ENCODE measurements at places on chromosomes 6 and 20.

DNA sequence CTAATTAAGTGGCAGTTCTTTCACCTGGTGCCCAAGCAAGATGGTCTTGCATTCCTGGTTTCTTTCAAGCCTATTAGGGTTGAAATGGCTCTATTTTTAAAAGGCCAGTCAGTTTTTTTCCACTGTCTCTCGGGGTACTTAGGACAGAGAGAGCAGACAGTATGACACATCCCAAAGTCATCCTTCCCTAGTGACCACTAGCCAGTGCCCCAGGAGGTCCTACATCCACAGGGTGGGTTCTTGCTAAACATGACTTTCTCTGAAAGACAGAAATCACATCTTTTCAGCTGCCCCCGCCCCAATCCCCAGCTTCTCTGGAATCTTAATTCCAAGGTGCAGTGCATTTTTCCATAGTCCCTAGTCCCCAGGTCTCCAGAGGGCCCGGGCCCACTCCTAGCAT is 192.4 kb downstream of the SLC24A3 start:
- no peak for DNase-seq

DNA sequence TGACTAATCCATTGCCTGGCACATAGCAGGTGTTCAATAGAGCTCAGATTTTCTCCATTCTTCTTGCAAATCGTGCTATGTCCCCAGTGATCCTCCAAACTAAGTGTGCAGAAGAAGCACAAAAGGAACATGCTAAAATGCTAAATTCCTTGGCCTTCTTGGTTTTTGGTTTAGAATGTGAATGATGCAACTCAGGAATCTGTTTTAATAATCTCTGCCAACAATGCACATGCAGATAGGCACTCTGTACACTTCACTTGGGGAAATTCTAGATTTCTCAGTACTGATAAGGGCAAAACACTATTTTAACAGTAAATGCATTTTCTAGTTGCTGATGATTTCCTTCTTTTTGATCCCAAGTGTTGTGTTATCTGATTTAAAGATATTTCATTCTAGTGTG is 35.2 kb downstream of the SLC22A1 start:
- DNase-seq: no peak

DNA sequence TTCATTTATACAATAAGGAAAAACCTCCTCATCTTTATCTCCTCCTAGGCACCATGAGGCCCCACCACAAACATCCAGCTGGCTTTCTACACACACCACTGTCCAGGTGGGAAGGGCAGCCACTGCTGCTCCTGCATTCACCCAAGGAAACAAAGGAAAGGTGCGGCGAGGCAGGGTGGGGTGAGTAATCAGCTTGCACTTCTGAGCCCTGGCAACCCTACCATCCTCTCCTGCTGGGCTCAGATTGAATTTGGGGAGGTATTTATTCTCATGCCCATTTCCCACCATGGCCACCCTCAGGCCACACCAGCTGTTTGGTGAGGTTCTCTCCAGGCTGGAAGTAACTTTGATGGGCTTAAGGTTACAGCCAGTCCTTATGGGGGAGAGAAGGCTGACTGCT is 31.2 kb upstream of the SPDEF start:
- DNase-seq: no peak

GRCh38 chr6:20223141-20223540 is 10.9 kb upstream of the MBOAT1 start:
- no peak for DNase-seq

GRCh38 chr6:69570106-69570505 is 226.7 kb downstream of the LMBRD1 start:
- DNase-seq: no peak

- DNase-seq: no peak
These were observed 37.9 kb downstream of the MAFB start for GRCh38 chr20:40651151-40651550.

DNA sequence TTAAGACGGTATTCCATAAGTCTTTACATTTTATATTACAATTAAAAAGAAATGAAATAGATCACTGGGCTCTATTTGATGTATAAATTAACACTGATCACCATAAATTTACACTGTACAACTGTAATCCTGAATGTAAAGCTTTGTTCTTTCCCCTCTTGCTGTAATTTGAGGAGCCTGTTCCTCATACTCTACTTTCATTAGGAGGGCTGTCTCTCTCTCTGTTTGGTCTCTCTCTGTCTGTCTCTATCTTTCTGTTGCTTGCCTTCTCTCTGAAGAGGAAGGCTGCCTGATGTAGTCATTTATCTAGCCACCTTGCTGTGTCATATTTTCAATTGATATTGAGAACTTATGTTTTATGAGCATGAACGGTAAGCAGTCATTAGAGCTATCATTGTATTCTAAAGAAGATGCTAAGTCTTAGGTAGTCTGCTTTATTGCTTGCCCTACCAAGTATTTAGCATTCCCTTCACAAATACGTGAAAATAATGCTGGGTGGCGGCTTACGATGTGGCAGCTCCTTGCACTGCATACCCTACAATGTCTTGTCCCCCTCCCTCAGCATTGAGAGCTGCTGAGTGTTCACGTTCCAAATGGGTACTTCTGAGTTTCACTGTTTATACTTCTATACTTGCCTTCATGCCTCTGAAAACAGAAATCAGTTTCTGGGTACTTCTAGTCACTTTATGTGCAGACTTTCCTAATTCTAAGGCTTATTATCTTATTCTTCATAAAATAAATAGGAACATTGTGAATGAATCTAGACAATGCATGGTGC is 205.5 kb downstream of the NKAIN2 start:
- no peak for DNase-seq

- peak; percentile 57 for DNase-seq
These were observed 134.8 kb upstream of the INSM1 start for GRCh38 chr20:20233041-20233514.

DNA sequence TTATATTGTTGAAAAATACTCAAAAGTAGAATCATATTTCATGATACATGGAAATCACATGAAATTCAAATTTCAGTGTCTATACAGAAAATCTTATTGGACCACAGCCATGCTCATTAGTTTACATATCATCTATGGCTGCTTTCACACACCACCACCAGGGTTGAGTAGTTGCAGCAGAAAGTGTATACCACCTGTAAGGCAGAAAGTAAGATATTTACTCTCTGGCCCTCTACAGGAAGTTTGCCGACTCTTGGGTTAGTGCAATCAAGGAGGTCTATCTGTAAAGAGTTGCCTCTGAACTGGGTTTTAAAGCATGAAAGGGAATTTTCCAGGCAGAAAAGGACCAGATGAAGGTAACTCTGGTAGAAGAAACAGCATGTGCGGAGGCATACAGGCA is 432.3 kb downstream of the DHX35 start:
- DNase-seq: no peak

DNA sequence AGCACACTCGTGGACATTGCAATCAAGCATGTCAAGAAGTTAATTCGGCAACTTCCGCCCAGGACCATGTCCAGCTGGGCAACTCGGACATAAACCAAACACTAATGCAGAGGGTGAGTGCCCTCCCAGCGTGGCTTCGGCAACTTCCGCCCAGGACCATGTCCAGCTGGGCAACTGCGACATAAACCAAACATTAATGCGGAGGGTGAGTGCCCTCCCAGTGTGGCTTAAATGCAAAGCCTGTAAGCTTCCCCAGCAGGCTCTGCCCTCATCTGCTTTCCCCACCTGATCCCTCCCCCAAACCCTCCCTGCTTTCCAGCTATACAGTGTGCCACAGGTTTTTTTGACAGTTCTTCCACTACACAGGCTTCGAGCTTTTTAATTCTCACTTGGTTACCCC is 143.4 kb downstream of the PXDC1 start:
- no peak for DNase-seq
